ENCODE measurements at places on chromosomes 5 and 9. TPM values are rescaled to one million over a fixed set of nuclear protein-coding genes. Genes with fewer than 3 reads are reported as not detected.

HBEGF gene
- total RNA-seq = 12.5 TPM

SARDH gene
- total RNA-seq = 8.2 TPM

RORB gene
- 0.05 TPM for total RNA-seq

PSAT1 gene
- total RNA-seq = 190 TPM

BARHL1 gene
- not detected for total RNA-seq

SYK gene
- total RNA-seq = 0.64 TPM

KIF20A gene
- total RNA-seq = 76.3 TPM

ROPN1L gene
- total RNA-seq = not detected

FOXD4 gene
- total RNA-seq = 0.19 TPM

ARSI gene
- total RNA-seq = not detected

SETD9 gene
- total RNA-seq = 6.8 TPM

LHFPL2 gene
- 0.21 TPM for total RNA-seq

FAM240B gene
- not detected for total RNA-seq

Measured in activated CD4-positive, alpha-beta T cell treated with anti-CD3 and anti-CD28 coated beads for 36 hours (primary cell).